ENCODE measurements at places on chromosomes 7 and 10. TPM values are rescaled to one million over a fixed set of nuclear protein-coding genes. Genes with fewer than 3 reads are reported as not detected.

The ELAPOR2 gene
- total RNA-seq = 4.7 TPM

The CABCOCO1 gene
- total RNA-seq = not detected

The GNGT1 gene
- not detected for total RNA-seq

The PRR15 gene
- 0.51 TPM for total RNA-seq

The CYP3A4 gene
- total RNA-seq = 0.14 TPM

The TRPV6 gene
- total RNA-seq = not detected

The CUBN gene
- total RNA-seq = 0.88 TPM

The THSD7A gene
- not detected for total RNA-seq

The LDB1 gene
- total RNA-seq = 55.8 TPM

The BZW2 gene
- total RNA-seq = 142 TPM

The ANKRD30A gene
- not detected for total RNA-seq

The PAX2 gene
- total RNA-seq = not detected

All from airway epithelial cell (primary cell).